ENCODE measurements at places on chromosomes 6 and 20.

- DNase-seq, result no peak
Observed at GRCh38 chr20:26276554-26277210, 580.0 kb upstream of the ZNF337 start.

DNA sequence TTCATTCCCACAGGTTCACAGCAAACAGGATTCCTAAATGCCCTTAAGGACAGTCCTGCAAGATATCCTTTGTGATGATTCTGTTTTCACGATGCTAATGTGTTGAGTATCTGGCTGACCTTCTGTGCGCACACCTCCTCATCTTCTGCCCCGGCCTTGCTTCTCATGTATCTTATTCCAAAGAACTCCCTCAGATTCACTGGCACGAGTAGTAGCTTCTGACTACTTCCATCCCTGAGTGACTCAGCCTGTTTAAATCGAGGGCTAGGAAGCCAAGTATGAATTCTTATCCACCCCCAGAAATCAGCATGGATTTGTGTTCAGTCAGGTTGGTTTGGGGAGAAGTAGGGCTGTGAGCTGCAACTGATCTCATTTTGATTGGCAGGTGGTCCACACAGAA lies 190.2 kb upstream of the SNX9 start:
- no peak for DNase-seq

- no peak for DNase-seq
Observed at GRCh38 chr6:28711325-28711724, 185.6 kb downstream of the GPX5 start.

GRCh38 chr6:7446619-7447325 lies 57.2 kb downstream of the RIOK1 start:
- peak; percentile 31 for DNase-seq

DNA sequence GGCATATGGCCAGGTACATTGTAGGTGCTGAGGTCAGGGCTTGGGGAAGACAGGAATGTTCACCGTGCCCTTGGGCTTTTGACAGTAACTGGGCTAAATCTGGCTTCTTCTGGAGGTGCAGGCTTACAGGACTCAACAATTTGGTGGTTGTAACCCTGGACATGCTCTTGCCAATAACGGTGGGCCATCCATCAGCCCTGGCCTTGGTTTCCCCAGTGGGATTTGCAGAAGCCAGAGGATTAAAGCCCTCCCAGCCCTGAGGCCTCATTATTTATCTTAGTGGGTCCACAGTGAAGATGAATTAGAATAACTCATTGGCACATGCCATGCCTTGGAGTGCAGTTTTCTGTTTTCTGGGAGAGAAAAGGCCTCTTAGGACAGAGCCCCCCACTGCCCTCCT lies 44.0 kb downstream of the TOX2 start:
- DNase-seq, result no peak

DNA sequence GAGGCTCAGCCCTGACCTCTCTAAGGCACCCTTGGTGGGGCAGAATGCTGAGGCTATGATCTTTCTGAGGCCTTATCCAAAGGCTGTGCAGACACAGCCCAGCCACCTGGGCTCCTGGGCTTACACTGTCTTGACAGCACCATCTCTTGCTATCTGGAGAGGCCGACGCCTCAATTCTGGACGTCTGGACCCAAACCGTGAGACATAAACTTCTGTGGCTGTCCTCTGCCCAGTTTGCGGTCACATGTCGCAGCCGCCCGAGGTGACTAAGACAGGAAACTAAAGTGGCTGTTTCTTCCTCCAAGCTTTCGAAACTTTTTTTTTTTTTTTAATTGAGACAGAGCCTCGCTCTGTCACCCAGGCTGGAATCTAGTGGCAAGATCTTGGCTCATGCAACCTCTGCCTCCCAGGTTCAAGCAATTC lies 49.3 kb downstream of the PRR18 start:
- DNase-seq, result no peak

DNA sequence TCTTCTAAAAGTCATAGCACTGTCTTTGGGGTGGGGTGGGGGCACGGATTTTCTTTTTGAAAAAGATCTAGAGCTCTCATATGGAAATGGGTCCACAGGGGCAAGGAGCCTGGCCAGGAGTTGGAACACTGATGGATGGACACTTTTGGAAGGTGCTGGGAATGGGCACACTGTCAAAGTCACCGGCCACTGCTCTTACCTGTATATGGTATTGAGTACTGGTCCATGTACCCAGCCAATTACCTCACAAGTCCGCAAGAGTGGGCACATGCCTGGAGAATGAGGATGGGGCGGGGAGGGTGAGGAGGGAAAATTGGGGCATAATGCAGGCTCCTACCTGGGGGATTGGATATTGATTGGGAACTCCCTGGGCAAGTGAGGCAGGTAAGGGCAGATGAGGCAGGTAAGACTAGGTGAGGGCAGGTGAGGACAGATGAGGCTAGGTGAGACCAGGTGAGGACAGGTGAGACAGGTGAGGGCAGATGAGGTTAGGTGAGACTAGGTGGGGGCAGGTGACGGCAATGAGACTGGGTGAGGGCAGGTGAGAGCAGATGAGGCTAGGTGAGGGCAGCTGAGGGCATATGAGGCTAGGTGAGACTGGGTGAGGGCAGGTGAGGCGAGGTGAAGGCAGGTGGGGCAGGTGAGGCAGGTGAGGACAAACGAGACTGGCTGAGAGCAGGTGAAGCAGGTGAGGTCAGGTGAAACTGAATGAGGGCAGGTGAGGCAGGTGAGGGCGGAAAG lies 167.9 kb downstream of the NRN1 start:
- DNase-seq, result no peak

DNA sequence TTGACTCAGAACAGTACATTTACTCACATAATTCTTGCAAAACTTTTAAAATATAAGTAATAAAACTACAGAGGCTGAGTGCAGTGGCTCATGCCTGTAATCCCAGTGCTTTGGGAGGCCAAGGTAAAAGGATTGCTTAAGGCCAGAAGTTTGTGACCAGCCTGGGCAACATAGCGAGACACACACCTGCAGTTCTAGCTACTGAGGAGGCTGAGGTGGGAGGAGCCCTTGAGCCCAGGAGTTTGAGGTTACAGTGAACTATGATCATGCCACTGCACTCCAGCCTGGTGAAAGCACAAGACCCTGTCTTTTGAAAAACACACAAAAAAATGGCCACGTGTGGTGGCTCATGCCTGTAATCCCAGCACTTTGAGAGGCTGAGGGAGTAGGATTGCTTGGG lies 21.8 kb upstream of the MYO6 start:
- no peak for DNase-seq

- no peak for DNase-seq
Observed at GRCh38 chr6:130991422-130992137, 71.5 kb downstream of the EPB41L2 start.

GRCh38 chr20:23091721-23092383 lies 5.7 kb upstream of the CD93 start:
- DNase-seq, result no peak

DNA sequence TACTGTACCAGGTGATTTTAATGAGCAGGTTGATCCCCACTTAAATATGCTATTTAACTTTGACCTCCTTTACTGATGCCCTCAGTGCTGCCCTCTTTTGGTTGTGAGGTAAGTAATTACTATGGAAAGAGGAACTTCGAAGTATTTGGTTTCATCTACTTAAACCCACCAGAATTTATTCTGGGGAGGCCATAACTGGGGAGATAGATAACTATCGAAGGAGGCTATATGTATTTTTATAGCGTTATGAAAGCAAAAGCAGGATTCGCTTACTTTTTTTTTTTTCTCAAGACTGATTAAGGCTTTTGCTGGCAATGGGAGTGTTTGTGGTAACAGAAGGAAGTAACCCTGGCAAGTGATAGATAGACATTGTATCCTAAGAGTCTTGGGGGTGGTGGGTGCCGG lies 168.9 kb upstream of the CENPW start:
- DNase-seq, result peak; percentile 36

- no peak for DNase-seq
Observed at GRCh38 chr20:10105046-10105445, 70.3 kb downstream of the ANKEF1 start.

DNA sequence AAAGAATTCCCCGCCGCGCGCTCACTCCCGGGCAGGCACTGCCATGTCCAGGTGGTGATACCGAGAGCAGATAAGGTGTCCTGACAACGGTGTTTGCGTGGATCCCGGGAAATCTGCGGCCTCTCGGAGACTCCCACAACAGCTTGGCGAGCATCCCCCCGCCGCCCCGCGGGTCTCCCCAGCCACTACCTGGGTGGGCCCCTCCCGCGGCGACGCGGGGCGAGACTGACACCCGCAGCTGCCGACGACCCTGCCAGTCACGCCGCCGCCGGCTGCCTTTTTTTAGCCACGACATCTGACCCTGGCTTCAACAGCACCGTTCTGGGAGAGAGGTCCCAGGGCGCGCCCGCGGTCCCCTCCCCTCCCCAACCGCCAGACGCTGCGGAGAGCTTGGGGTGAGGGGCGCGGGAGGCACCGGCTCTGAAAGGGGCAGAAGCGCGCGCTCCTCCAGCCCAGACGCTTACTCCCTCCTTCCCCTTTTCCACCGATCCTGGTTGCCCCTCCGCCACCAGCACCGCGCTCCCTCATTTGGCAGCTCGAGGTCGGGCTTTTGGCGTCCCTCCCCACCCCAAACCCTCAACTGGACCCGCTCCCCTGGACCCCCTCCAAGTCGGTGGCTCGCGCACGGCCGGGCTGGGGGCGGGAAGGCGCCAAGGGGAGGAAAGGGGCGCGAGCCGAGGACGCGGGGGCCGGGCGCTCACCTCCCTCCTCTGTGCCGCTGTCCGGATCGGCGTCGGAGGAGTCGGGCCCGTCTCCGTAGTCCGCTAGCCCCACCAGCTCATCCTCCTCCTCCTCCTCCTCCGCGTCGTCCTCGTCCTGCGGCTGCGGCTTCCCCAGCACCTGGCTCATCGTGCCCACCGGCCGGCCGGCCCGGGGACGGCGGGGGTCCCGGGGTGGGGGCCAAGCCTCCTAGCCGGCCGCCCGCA lies 665 bp downstream of the RRAGD start:
- DNase-seq, result peak; percentile 18

GRCh38 chr20:12086359-12086758 lies 168.7 kb downstream of the BTBD3 start:
- no peak for DNase-seq

DNA sequence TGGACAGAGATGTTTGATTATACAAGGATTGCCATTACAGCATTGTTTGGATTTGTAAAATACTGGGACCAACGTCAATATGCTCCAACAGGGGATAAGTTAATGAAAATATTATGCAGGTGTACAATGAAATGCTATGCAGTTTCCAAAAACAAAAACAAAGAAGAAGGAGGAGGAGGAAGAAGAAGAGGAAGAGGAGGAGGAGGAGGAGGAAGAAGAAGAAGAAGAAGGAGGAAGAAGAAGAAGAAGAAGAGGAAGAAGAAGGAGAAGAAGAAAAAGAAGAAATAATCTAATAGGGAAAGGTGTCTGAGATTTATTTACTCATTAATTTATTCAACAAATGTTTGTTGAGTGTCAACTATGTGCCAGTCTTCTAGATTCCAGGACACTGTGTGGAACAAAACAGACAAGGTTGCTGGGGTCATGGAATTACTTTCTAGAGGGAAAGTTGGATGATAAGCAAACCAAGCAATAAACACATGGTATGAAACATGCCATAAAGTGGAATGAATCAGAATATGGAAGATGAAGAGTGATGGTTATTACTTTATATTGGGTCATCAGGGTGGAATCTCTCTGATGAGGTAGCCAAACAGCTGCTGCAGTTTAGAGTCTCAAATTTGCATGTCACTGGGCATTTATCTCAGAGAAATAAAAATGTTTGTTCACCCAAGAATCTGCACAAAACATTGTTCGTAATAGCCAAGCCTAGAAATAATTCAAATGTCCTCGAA lies 6.3 kb upstream of the TRIM27 start:
- no peak for DNase-seq

GRCh38 chr6:133202610-133203343 lies 38.4 kb upstream of the EYA4 start:
- no peak for DNase-seq

DNA sequence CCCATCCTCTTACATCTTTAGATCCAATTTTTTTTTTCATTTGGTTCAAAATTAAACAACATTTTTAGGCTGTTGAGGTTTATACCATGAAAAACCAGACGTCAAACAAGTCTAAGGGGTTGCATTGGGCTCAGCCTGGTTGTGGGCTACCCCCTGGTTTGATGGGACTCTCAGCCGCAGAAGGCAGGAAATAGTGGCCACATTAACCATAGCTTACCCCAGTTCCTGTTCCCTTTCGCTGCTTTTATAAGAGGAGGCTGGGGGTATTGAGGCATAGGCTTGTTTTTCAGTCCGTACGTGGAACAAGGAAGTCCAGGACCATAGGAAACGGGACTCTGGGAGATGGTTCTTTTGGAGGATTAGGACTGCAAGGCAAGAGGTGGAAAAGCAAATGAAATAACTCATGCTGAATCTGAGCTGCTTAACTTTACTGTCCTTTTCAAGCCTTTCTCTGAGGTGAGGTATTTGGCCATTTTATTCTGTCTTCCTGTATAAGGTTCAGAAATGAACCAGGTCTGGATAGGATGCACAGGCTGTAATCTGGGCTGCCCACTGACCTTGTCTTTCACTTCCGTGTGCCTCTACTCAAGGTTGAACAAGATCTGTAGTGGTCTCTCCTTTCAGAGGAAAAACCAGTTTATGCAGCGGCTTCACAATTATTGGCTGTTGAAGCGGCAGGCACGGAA lies 7.7 kb downstream of the BRPF3 start:
- DNase-seq, result no peak

- no peak for DNase-seq
Observed at GRCh38 chr20:34210271-34210670, 31.0 kb upstream of the ASIP start.

DNA sequence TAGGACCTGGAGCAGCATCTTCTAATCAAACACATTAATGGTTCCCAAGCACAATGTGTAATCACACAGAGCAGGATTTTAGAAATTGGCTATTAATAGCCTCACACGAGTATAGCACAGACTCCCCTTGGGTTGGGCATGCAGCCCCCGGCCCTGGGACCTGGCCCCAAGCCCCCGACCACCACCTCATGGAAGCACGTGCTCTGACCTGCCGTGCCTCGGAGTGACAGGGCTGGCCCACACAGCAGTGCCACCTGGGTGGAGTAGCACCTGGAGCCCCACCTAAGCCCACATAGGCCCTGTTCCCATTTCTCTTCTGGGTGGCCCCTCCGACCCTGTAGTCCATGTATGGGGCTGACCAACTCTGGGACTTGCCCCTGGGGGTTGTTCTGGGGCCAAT lies 171.8 kb downstream of the TTLL2 start:
- no peak for DNase-seq

DNA sequence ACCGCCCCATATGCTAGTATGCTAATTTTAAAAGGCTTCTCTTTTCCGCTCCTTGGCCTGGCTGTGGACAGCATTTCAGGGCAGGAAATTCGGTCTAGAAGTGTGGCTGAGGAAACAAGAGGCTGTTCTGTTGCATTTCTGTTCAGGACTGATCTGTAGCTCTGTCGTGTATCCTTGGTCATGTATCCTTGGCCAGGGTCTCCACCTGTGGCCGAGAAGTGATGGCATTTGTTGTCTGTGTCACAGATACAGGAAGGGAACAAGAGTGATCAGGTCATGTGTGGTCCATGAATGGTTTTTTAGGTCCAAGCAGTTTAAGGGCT lies 300.5 kb upstream of the SUPT3H start:
- DNase-seq, result no peak

DNA sequence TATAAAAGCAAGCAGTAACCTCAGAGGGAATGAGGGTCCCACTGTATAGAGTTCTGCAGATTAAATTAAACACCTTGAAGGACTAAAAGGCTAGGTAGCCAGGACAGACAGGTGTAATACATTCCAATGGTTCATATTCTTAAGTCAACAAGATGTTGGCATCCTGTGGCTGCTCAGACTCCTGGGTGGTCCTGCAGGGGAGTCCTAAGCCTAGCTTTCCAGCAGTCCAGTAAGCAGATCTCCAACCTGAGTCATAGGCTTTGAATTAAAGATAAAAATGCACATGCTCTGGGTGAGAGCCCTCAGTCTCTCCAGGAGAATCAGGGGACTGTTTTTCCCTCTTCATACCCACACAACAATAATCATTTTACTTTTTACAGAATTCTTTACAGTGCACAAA lies 307.3 kb upstream of the SUPT3H start:
- no peak for DNase-seq
